Activated CD4-positive, alpha-beta T cell treated with anti-CD3 and anti-CD28 coated beads, Interleukin-2, Interleukin-6, amounts not matched to agents 100 ng/mL and 50 ng/mL, durations not matched to agents 16 hours and 8 hours (primary cell): ENCODE measurements at places on chromosomes 2 and 18.

DNA sequence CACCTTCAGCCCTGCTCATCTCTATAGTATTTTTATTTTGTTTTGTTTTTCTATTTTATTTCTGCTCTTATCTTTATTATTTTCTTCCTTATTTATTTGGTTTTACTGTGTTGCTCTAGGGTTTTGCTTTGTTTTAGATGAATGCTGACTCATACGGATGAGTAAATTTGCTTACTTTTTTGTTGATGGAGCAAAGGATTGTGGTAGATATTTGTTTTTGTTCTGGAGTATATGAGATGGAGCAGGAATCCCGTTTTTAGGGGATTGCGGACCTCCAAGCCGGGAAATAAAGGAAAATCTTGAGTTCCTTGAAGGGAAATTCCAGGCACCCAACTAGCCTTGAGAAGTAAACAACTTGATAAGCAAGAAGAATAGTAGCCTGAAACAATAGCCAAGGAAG lies 15.3 kb upstream of the COLEC12 start:
- DNase-seq = no peak

- DNase-seq = no peak
These were observed 575.9 kb upstream of the ZEB2 start for GRCh38 chr2:145095641-145096435.

- no peak for DNase-seq
These were observed 818.5 kb upstream of the SALL3 start for GRCh38 chr18:78160961-78161656.

- DNase-seq = no peak
These were observed 111.5 kb downstream of the MCFD2 start for GRCh38 chr2:46803911-46804670.

DNA sequence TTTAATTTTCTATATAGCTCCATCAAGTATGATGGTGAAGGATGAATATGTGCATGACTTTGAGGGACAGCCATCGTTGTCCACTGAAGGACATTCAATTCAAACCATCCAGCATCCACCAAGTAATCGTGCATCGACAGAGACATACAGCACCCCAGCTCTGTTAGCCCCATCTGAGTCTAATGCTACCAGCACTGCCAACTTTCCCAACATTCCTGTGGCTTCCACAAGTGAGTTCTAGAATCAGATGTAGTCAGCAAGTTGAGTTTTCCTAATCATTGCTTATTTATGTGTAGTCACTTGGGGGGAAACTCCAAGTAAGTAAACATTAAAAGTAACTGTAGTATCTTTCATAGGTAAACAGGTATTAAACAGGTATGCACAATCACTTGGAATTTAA lies 24.8 kb downstream of the SMAD4 start:
- DNase-seq = no peak

DNA sequence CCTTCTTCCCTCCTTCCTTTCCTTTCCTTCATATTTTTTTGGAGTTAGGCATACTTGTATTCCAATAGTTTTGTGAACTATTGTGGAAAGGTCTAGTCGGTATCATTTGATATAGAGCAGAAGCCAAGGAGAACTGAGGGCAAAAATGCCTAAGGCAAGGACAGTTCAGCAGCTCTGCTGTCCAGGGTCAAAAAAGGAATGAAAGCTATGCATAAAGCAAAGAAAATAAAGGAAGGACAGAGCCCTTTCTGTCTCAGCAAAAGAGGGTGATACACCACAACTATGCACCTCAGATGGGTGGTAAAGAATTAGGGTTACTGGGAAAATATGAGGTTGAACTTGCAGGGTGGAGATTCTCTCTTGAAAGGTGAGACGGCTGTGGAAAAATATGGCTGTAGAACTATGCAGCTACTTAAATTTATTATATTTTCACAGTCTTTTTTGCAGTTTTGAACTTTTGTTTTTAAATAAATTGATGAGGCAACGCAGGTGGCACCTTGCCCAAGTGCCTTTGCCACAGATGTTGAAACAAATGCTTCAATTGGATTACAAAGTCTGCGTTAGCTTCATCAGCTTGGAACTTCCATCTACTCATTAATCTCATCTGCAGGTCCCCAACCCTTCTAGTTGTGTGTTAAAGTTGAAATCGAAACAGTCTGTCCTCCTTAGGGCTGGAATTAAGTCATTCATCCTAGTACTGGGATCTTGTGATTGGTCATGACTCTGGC lies 20.8 kb downstream of the LHCGR start:
- no peak for DNase-seq

- DNase-seq = no peak
These were observed 12.6 kb upstream of the TMEM214 start for GRCh38 chr2:27019931-27020855.

DNA sequence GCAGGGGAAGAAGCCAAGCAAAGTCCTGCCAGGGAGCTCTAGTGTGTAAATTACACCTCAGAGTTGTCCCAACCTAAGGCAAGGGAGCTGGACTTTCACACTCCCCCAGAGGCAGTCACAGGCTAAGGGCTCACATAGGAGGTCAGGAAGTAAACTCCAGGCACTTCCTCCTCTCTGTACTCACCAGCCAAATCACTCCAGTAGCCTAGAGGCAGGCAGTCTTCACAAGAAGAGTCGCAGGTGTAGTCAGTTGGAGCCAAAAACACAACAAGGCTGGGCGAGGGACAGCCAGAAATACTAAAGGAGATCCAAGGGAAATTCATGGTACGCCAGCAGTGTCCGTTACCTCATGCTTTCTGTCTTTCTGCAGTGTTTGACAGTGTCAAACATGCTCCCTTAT lies 205.0 kb downstream of the C1D start:
- DNase-seq = no peak

GRCh38 chr18:36782710-36783109 lies 46.1 kb downstream of the TPGS2 start:
- no peak for DNase-seq

DNA sequence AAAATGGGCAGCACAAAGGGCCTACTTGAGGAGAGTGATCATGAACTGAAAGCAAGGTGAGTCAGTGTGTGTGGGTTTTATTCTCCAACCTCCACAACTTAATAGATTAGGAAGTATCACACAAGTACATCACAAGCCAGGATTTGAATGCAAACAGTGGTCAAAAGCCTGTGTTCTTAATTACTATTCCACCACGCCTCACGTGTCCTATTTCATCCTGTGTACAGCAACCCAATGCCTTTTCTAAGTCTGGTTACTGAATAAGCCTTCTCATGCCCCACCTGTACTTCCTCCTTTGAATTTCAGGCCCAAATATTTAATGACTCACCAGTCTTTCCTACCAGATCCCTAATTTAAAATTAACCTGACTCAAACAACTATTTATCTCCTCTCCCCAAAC lies 755.7 kb upstream of the SLC8A1 start:
- no peak for DNase-seq

DNA sequence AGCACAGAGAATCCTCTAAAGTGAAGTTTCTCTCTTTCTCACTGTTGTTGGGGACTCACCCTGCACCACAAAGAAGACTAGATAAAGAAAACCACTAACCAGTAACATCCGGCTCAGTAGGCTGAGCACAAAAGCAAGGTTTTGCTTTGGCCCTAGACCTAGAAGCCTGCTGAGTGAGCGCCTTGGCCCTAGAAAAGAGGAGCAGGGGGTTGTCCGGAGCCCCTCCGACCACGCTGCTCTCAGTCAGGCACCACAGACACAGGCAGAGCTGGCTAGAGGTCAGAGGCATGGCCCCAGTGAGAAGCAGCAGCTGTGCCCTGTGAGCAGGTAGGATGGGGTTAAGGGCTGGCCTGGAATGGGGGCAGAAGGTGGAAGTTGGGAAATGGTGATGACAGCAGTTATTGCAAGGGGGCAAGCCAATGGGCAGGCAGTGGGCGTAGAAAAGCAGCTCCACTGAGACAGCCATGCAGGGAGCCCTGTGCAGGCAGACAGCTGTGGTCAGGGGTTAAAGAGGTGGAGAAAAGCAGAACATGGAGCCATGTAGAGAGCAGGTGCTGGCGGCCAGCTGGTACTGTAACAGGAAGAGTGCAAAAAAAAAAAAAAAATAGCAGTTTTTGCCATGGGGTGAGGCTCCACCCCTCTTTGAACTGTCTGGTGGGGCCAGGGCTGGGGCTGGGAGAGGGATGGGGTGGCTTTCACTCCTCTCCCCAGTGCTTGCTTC lies 36.9 kb upstream of the SLC14A1 start:
- peak; percentile 79 for DNase-seq

DNA sequence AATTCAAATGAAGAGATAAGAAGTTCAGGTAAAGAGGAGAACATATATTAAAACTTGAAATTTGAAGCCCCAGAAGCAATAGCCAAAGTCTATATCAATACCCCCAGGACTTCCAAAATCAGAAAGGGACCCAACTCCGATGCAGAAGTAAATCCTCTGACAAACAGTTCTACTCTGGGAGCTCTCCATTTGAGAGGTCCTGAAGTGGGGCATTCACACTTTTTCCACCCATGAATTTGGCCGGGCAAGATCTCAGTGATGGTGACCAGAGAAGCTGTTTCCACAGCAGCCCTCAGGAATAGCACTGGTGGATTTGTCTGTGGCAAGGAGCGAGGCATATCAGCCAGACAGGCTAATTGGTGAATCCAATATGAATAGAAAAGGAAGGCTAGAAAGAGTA lies 313.6 kb upstream of the MC4R start:
- no peak for DNase-seq

GRCh38 chr2:192148620-192149321 lies 46.0 kb downstream of the TMEFF2 start:
- no peak for DNase-seq

DNA sequence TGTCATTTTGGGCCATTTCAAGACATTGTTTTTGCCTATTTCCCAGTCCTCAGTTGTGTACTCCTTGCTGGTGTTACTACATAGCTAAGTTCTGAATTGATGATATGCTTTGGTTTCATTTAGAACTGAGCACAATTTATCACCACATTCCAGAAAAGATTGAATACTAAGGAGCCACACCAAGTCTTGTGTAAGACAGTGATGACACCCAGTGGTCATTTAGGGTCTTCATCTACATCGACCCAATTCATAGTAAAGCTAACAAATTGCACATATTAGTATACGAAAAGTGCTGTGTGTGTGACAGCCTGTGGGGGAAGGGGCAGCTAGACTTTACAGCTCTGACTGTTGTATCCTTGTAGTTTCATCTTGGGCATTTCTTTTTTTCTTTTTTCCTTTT lies 10.9 kb upstream of the DLX2 start:
- no peak for DNase-seq

DNA sequence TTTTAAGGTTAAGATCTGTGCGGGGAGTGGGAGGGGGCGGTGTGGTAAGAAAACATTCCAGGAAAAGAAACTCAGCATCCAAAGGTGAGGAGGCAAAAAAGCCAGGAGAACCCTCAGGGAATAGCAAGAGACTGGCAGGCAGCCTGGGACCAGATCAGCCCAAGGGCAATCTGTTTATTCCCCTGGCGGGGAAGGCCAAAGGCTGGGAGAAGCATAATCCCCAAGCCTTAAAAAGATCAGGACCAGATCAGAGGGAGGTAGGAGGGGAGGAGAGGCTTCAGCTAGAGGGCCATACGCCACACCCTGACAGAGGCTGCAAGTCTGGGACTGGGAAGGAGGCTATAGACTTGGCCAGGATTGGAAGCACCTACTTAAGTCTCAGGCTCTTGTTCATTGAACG lies 163.0 kb upstream of the PXDN start:
- no peak for DNase-seq

- no peak for DNase-seq
These were observed 86.4 kb downstream of the BIN1 start for GRCh38 chr2:127020536-127020935.

GRCh38 chr2:236209535-236209934 lies 41.3 kb upstream of the GBX2 start:
- no peak for DNase-seq

- no peak for DNase-seq
These were observed 161.5 kb downstream of the SLC39A10 start for GRCh38 chr2:195818526-195818925.

DNA sequence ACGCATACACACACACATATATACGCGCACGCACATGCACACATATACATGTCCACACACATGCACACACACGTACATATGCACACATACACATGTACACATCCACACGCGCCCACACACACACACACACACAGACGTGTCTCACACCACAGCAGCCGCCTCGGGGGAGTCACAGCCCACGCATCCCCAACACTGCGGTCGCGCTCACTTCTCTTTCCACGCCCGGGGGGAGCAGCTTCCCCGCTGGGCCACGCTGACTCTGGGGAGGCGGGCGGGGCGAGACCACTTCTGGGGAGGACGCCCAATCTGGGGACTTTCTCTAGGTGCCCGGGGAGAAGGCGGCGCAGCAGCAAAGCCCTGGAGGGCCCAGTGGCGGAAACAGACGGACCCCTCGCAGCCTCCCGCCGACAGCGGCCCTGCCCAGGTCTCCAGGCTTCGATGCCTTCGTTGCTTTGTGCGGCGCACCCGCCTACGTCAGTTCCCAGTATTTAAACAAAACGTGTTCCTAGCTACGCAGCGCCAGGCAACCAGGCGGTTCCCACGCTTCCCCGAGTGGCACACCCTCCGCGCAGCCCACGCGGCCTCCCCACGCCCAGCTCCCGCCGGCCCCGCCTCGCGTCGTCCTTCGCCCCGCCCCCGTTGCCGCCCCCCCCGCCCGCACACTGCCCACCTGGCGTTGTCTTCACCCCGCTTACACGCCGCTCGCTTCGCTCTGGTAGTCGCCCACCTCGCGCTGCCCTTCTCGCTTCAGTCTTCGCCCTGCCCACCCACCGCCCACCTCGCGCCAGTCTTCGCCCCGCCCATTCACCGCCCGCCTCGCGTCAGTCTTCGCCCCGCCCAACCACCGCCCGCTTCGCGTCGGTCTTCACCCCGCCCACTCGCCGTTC lies 810 bp upstream of the RBFA start:
- DNase-seq = no peak

DNA sequence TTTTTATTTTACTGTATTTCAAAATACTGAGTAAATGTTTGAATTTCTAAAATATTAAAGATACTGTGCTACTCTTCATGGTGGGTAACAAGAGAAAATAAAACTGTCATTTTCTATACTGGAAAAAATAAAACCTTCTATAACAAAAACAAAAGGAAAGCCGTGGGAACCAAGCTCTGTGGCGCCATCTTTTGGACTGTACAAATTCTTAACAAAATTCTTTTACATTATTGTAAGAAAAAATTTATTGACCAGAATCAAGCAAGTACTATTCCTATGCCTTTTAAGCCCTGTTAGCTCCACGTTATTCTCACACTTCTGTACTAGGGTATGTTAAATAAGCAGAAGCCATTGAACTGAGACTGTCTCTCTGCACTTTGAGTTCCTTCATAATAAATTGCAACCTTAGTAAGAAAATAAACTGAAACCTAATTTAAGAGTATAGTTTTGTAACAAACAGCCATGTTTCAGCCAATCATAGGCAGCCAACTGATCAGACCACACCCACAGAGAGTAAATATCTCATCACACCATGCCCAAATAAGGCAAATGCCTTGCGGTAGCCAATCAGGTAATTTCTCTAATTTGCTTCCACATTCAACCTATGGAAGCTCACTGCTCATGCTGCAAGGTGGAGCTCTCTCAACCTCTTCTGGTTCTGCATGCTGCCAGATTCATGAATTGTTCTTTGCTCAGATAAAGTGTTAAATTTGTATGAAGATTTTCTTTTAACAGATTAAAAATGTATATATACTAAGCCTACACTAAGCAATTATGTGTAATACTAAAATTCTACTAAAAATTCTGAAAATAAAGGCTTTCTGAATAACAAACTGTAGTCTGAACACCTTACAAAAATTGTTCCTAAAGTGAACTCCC lies 42.2 kb downstream of the HIBCH start:
- DNase-seq = peak; percentile 34
